ENCODE measurements at places on chromosomes 7 and 10. TPM values are rescaled to one million over a fixed set of nuclear protein-coding genes. Genes with fewer than 3 reads are reported as not detected.
A peak's percentile ranks its signal among the peaks of the same experiment; 100 is the strongest.

GRCh38 chr10:130848855-130849254, 462.7 kb downstream of the TCERG1L start:
- no peaks in the 10 kb centered on the region for H3K4me1 ChIP-seq
- no peaks in the 10 kb centered on the region for H3K27me3 ChIP-seq
- no peak overlapping the region for H3K27ac ChIP-seq
- H3K4me3 ChIP-seq: no peak overlapping the region
- no peak for DNase-seq

IGFBP1 gene
- total RNA-seq: not detected

ARHGAP22 gene
- 13.5 TPM for total RNA-seq

HUS1 gene
- 31.3 TPM for total RNA-seq

DNA sequence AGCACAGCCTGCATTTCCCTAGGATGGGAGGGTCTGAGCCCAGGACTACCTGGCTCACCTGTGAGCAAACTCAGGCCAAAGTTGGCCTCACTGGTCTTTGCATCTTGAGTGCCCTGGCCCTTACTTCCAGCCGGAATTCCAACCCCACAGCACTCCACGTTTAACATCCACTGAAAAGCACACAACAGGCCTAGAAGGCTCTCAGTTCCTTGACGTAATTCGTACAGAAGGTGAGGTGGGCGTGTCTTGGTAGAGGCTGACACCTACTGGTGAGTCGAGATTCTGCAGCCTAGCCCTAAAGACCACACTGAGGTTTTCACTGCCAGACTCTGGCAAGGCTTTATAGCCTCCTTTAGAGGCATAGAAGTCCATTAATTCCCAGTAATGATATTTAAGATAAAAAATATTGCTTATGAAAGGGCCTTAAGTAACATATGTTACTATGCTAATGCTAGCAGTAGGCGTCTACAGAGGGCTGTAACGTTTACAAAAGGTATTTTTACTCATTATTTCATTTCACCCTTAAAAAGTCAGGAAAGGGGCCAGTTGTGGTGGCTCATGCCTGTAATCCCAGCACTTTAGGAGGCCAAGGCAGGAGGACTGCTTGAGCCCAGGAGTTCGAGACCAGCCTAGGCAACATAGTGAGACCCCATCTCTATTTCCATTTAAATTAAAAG, 95.8 kb downstream of the HIP1 start:
- no peaks in the 10 kb centered on the region for H3K4me1 ChIP-seq
- H3K36me3 ChIP-seq: no peaks in the 10 kb centered on the region
- H3K4me3 ChIP-seq: no peak overlapping the region
- H3K27ac ChIP-seq: no peak overlapping the region
- peak; percentile 67 for DNase-seq
- H3K27me3 ChIP-seq: no peaks in the 10 kb centered on the region

DNA sequence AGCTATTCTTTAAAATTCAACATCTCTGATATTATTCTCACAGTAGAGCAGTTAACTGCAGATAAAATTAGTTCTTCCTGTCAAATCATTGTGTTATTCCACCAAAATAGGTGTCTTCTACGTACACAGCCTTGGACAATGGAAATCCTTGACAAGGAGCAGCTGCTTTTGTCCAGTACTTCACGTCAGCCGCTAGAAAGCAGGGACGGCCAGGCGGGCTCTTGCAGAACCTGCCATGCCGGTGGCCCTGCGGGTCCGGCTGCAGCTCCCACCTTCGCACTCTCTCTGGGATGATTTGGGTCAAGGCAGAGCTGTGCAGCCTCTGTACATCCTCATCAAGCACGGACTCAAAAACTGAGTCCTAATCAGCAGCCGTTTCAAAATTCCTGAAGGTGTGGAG, 2.2 kb upstream of the FOXI2 start:
- no peak for DNase-seq
- H3K4me1 ChIP-seq: no peaks in the 10 kb centered on the region
- H3K36me3 ChIP-seq: no peaks in the 10 kb centered on the region
- H3K27ac ChIP-seq: no peak overlapping the region

- H3K27me3 ChIP-seq: no peaks in the 10 kb centered on the region
- peaks cover 24% of the 10 kb centered on the region for H3K4me1 ChIP-seq
Measured at GRCh38 chr7:131581241-131582051, 25.0 kb upstream of the PODXL start.

GRCh38 chr10:131982185-131982756, 548 bp upstream of the BNIP3 start:
- no peaks in the 10 kb centered on the region for H3K4me1 ChIP-seq
- H3K27me3 ChIP-seq: no peaks in the 10 kb centered on the region
- DNase-seq: no peak
- no peak overlapping the region for H3K27ac ChIP-seq
- no peaks in the 10 kb centered on the region for H3K36me3 ChIP-seq

DNA sequence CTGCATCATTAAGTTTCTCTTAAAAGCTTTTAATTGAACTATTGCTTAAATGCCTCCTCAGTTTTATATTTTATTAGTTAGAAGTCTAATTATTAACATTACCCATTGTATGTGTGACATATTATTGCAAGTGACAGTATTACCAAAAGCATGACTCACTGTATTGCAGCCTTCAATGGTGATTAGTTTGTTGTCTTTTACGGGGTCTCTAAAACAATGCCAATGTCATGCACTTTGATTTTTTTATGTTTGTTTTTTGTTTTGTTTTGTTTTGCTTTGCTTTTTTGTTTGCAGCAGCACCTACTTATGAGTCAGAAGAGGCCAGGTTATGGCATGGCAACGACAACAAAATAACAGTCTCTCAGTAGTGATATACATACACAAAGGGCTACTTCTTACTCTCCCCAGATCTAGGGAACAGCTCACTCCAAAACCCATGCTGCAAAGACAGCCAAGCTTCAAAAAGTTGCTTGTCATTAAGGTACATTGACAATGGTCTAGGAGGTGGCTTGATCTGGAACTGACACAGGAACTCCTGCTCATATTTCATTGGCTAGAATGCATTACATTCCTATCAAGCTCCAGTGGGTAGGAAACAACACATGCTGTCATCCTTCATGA, 293.7 kb upstream of the POM121L12 start:
- no peaks in the 10 kb centered on the region for H3K4me1 ChIP-seq
- DNase-seq: no peak
- H3K27me3 ChIP-seq: no peaks in the 10 kb centered on the region
- H3K27ac ChIP-seq: no peak overlapping the region
- H3K4me3 ChIP-seq: no peak overlapping the region

- no peaks in the 10 kb centered on the region for H3K27me3 ChIP-seq
- DNase-seq: peak; percentile 40
- no peak overlapping the region for H3K27ac ChIP-seq
- H3K4me3 ChIP-seq: no peak overlapping the region
- no peaks in the 10 kb centered on the region for H3K36me3 ChIP-seq
- no peaks in the 10 kb centered on the region for H3K4me1 ChIP-seq
Measured at GRCh38 chr7:50369143-50370026, 64.9 kb downstream of the IKZF1 start.

GRCh38 chr10:119282446-119282845, 75.1 kb downstream of the GRK5 start:
- H3K36me3 ChIP-seq: no peaks in the 10 kb centered on the region
- no peak overlapping the region for H3K27ac ChIP-seq
- no peak overlapping the region for H3K4me3 ChIP-seq
- H3K4me1 ChIP-seq: no peaks in the 10 kb centered on the region

DNA sequence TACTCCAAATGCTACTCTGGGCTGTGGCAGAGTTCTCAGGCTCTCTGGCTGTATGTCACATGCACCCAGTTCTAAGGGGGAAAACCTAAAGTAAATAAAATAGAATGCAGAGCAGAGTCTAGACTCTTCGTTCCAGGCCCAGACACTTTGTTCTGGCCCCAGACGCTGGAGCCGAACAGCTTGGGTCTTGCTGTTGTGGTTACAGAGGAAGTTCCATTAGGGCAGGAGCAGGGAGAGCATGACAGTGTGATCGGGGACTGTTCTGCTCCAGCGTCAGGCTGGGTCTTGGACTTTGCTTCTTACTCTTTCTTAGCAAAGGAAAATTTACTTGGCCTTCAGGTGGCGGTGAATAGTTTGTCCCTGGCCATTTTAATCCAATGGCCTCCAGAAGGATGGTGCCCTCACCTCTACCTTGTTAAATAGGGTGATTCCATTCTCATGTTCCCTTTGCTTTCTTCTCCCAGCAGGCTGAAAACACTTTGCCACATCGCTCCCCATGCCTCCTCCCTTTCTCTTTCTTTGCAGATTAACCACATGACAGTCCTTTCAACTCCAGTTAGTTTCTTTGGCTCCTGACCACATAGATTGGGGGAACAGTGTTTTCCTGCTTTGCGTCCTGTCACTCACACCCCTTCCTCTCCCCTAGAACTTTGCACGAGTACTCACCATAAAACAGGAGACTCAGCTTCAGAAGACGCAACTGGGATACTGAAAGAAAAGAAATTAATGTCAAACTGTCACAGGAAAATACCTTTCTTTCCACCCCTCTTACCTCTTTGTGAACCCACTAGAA, 730.8 kb downstream of the SUGCT start:
- H3K4me3 ChIP-seq: no peak overlapping the region
- H3K27me3 ChIP-seq: no peaks in the 10 kb centered on the region
- peak overlapping the region; percentile 9 for H3K27ac ChIP-seq
- DNase-seq: no peak

GRCh38 chr7:2231992-2232765, 566 bp downstream of the MAD1L1 start:
- DNase-seq: no peak
- peak overlapping the region; percentile 92 for H3K27ac ChIP-seq
- no peaks in the 10 kb centered on the region for H3K27me3 ChIP-seq
- H3K36me3 ChIP-seq: 0 out of 2 replicates have a peak, but pooled peaks cover 4% of the 10 kb centered on the region

DNA sequence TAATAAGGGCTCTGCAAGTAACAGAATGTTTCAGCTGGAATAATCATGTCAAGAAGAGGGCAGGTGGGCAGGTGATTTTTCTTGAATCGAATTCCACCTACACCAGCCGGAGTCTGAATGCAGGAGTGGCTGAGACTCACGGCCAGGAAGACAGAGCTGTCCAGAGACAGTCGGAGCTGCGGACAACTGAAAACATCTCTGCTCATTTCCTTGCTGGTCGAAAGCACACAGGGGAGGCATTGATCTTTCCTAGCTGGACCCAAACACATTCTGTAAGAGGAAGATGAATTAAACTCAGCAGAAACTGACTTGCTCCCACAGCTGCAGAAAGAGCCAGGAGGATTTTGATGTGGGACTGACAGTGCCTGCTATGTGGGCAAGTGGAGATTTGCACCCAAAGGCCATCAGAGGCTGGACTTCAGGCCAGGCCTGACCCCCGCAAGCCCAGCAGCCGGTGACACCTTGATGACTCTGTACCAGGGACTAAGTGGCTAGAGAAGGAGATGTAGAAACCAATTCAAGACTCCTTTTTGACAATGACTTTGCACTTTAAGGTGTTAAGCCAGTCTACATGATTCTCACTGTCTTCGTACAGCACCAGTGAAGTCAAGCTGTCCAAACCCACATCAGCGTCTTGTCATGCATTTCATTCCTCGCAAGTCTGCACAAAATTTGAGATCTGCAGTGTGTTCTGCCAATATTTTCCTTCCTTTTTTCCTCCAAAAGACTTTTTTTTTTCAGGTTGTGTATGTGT, 169.4 kb downstream of the TEX36 start:
- H3K27me3 ChIP-seq: no peaks in the 10 kb centered on the region
- no peak for DNase-seq
- no peaks in the 10 kb centered on the region for H3K4me1 ChIP-seq
- H3K36me3 ChIP-seq: no peaks in the 10 kb centered on the region

DNA sequence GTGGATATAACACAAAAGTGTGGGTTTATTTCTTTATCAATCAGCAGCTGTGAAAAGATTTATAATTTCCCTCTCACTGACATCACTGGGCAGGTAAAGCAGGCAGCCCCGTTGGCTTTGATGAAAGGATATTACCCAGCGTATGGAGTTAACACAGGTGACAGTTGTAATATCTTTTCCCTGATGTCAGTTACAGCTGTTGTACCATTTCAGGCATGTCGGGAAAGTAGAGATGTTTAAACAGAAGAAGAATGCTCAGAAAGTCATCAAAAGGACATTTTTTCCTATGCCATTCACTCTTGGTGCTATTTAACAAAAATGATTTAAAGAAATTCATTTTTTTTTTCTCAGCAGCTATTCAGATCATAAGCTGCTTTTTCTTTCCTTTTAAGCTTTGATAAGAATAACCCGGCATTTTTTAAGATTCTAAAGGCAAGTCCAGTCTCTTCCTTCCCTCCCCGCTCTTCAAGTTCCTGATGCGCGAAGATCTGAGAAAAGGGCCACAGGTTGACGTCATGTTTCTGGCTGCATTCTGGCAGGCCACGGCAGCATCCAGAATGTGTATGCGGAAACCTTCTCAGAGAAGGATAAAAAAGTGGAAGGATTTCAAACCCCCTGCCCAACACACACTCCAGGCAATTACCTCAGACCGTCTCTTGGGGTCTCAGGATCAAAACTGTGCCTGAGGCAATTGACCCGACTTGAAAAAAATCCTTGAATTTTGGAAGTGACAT, 32.5 kb upstream of the ADAM12 start:
- H3K27ac ChIP-seq: no peak overlapping the region
- H3K4me3 ChIP-seq: no peak overlapping the region
- no peak for DNase-seq

GRCh38 chr7:31892099-31892829, 177.9 kb downstream of the PDE1C start:
- DNase-seq: no peak
- H3K27ac ChIP-seq: no peak overlapping the region
- no peaks in the 10 kb centered on the region for H3K4me1 ChIP-seq
- no peaks in the 10 kb centered on the region for H3K36me3 ChIP-seq

DNA sequence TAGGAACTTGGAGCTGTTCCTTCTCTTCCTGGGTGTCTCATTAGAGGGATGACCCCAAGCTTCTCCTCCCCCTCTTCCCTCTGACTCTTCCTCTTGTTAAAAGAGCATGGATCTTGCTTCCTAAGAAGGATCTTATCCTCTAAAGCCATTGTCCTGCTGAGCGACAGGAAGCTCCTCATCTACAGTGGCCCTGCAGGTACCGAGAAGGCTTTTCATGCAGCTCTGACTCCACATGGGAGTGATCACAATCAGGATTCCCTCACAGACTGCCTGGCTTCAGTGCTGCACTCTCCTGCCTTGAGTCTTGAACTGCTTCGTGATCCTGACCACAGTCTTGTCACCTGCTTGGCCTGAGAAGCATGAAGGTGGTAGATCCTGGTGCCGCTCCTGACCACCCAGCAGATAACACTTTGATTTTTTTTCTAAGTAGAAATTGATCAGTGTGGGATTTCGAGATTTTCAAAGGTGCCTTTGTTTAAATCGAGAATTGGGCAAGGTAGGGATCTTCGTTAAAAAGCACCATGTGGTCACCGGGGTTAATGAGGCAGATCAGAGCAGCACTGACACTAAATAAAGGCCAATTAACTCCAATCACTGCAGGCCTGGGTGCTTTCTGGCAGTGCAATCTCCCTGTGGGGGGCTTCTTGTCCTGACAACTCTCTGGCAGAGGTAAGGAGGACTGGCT, 376.4 kb downstream of the NRG3 start:
- H3K27ac ChIP-seq: no peak overlapping the region
- no peak for DNase-seq
- H3K4me1 ChIP-seq: no peaks in the 10 kb centered on the region
- no peaks in the 10 kb centered on the region for H3K27me3 ChIP-seq
- no peak overlapping the region for H3K4me3 ChIP-seq

- H3K4me3 ChIP-seq: no peak overlapping the region
- no peaks in the 10 kb centered on the region for H3K27me3 ChIP-seq
- DNase-seq: peak; percentile 30
- no peaks in the 10 kb centered on the region for H3K36me3 ChIP-seq
Measured at GRCh38 chr7:127819975-127820731, 168.2 kb downstream of the SND1 start.
